PC-3 (cell line): ENCODE measurements at places on chromosomes 16 and 17. TPM values are rescaled to one million over a fixed set of nuclear protein-coding genes. Genes with fewer than 3 reads are reported as not detected.
A peak's percentile ranks its signal among the peaks of the same experiment; 100 is the strongest.

TSPOAP1 gene
- total RNA-seq = 4.3 and 8.3 TPM in 2 replicates

TP53TG3E gene
- not detected in 2 replicates for total RNA-seq

NEUROD2 gene
- not detected in 2 replicates for total RNA-seq

GLYR1 gene
- total RNA-seq = 30.6 and 41.2 TPM in 2 replicates

RRAD gene
- 1.2 and 2.8 TPM in 2 replicates for total RNA-seq

CCL4 gene
- total RNA-seq = not detected in 2 replicates

EVI2B gene
- total RNA-seq = 0.11 TPM in 1 of 2 replicates, not detected in the other

TPSAB1 gene
- total RNA-seq = not detected in 2 replicates

LGALS9B gene
- not detected in 2 replicates for total RNA-seq

ZNF200 gene
- total RNA-seq = 4.7 and 5.0 TPM in 2 replicates

HEXD gene
- total RNA-seq = 12.7 and 18.3 TPM in 2 replicates

CMIP gene
- 25.7 and 43.7 TPM in 2 replicates for total RNA-seq

LITAFD gene
- total RNA-seq = not detected in 2 replicates

RAB11FIP3 gene
- 12.7 and 17.9 TPM in 2 replicates for total RNA-seq

MYO15A gene
- 0.26 TPM in 1 of 2 replicates, not detected in the other for total RNA-seq

DNA sequence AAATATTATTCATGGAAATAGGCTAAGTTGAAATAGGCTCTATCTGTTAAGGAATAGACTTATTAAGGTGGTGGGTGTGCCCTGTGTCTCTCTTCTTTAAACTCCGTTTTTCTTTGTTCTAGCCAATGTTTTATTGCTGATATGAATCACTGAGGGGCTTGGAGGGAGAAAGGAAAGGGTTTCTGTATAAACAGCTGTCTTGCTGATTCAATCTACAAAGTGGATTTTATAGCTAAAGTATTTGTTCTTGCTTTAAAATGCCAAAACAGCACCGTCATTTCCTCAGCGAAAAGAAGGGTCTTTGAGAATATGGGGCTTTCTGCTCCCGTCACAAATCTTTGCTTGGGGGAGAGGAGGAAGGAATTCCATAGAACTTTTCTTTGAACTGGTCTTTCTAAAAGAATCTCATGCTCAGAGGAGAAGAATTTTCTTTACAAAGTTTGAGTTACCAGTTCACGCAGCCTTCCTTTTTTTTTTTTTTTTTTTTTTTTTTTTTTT lies 39.3 kb downstream of the MSI2 start:
- peak; percentile 82 for DNase-seq
- peaks cover 24% of the 10 kb centered on the region for H3K36me3 ChIP-seq
- H3K27me3 ChIP-seq = no peaks in the 10 kb centered on the region

DNA sequence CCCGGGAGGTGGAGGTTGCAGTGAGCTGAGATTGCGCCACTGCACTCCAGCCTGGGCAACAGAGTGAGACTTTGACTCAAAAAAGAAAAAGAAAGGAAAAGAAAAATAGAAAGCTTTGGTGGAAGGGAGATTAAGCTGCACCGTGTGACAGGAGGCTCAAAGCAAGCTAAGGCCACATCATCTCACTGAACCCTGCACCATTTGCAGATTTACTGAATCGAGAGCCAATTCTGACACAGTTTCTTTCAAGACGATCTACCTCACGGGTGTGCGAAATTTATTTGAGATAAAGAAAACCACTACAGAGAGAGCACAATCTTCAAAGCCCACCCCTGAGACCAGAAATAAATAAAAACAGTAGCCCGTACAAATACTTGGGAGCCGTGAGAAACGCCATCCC lies 49.6 kb downstream of the RTN4RL1 start:
- H3K27ac ChIP-seq = no peak overlapping the region
- H3K36me3 ChIP-seq = no peaks in the 10 kb centered on the region
- no peak for DNase-seq
- no peaks in the 10 kb centered on the region for H3K4me1 ChIP-seq
- H3K27me3 ChIP-seq = no peaks in the 10 kb centered on the region
- H3K4me3 ChIP-seq = no peak overlapping the region

DNA sequence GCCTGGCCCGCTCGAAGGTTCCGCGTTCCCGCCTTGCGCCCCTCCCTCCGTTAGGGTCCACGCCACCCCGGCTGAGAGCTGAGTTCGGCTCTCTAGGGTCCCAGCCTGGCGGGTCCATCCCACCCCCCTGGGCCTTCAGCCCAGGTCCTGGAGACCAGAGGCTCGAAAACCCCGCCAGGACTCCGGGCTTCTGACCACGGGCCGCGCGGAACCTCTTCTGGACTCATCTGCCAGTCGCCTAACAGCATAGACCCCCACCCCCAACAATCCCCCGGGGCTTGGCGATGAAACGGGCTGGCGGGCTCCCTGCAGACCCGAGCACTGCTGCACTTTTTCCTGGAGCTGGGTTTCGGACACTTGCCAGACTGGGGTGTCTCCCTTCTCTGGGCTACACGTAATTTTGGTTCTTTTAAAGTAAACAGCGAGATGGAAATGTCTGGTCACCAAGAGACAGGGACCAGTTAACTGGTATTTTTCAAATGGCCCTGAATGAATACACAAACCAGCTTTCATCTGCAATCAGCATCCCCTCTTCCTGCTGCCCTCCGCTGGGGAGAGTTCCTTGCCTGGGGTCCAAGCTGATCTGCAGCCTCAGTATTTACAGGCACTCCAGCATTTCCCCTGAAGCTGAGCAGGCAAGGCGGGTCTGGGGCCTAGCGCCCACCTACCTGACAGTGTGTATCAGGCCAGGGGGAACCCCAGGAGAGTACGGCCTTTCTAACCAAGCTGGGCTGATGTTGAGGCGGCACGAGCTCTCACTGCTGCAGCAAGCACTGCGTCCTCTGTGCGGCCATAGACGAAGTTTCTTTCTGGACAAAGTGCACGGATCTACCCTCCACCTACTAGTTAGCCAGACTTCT lies 639 bp upstream of the TRIM65 start:
- H3K27ac ChIP-seq = no peak overlapping the region
- H3K4me1 ChIP-seq = peaks cover 14% of the 10 kb centered on the region
- peak overlapping the region; percentile 83 for H3K4me3 ChIP-seq
- H3K36me3 ChIP-seq = peaks cover 30% of the 10 kb centered on the region
- DNase-seq = no peak

DNA sequence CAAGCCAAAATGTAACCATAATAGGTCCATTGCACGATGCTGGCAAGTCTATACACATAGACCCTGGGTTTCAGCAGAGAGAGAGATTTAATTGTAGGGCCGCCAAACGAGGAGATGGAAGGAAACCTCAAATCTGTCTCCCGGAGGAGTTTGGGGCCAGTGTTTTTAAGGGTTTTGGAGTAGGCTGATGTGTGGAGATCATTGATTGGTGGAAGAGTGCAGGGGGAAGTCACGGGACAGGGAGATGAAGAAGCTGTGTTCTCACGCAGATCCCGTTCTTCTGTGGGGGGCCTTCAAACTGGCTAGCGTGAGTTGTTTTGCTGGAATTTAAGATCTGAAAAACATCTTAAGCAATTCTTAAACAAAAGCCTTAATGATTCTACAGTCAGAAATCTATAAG lies 84.8 kb downstream of the KATNIP start:
- H3K36me3 ChIP-seq = no peaks in the 10 kb centered on the region; the same call in 1 of the 2 replicates
- no peak overlapping the region for H3K27ac ChIP-seq
- H3K4me3 ChIP-seq = no peak overlapping the region
- no peak for DNase-seq
- no peaks in the 10 kb centered on the region for H3K27me3 ChIP-seq

DNA sequence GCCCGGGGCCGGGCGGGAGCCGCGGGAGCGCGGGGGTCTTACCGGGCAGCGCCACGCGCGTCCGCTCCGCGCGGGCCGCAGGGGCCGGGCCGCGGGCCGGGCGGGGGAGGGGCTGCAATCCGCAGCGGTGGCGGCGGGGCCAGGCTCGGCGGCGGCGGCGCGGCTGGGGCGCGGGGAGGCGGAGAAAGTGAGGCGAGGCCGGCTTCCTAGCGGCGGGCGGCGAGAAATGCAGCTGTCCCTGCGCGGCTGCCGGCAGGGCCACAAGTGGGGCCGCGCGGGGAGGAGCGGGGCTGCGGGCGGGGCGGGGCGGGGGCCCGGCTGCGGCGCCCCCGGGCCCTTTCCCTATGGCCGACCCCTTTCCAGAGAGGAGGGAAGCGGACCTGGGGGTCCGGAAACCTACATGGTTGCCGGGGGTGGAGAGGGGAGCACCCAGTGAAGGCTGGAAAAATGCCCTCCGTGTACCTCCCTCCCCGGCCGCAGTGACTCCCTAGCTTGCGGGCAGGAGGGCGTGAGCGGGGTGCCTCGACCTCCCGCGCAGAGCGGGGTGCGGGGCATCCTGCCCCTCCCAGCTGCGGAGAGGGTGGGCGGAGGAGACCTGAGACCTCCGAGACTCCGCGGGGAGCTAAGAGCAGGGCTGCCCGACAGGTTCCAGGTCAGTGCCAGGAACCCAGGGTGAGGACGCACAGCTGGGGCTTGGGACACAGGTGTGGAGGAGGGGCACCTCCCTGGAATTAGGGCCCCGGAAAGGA lies at the start of gene CUEDC1:
CUEDC1 (minus strand) TSS at position 230 of the 749 bp plus-strand sequence. CDS start 69,848 bp downstream, outside the sequence.
- peak within 1 kb of the TSS; percentile 86 for H3K4me3 ChIP-seq
- peak within 1 kb of the TSS; percentile 73 for H3K27ac ChIP-seq

GRCh38 chr16:31213877-31214707 lies at the start of gene TRIM72:
TRIM72 (plus strand) TSS chr16:31214119; CDS start chr16:31214739, 620 bp downstream.
- no peak within 1 kb of the TSS for H3K4me3 ChIP-seq
- peaks cover 10% of the 10 kb centered on the region for H3K27me3 ChIP-seq
- no peaks in the 10 kb centered on the region for H3K36me3 ChIP-seq
- no peak for DNase-seq

DNA sequence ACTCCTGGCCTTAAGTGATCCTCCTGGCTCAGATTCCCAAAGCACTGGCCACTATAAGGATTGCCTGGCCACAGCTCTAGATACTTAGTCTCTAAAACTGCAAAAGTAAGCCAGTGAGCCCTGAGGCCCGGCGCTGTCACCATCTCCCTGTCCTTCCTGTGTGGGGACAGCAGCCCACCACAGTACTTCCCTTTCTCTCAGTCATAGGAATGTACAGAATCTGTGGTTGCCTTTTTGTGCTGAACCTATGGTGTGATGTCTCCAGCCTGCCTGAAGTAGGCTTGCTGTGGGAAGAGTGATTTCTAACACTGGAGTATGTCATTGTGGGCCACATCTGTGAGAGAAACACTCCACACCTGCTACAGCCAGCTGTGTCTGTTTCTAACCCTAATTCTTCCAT lies 24.7 kb downstream of the NTAN1 start:
- H3K27ac ChIP-seq = no peak overlapping the region
- H3K4me1 ChIP-seq = no peaks in the 10 kb centered on the region
- DNase-seq = no peak
- H3K36me3 ChIP-seq = peaks cover 20% of the 10 kb centered on the region

DNA sequence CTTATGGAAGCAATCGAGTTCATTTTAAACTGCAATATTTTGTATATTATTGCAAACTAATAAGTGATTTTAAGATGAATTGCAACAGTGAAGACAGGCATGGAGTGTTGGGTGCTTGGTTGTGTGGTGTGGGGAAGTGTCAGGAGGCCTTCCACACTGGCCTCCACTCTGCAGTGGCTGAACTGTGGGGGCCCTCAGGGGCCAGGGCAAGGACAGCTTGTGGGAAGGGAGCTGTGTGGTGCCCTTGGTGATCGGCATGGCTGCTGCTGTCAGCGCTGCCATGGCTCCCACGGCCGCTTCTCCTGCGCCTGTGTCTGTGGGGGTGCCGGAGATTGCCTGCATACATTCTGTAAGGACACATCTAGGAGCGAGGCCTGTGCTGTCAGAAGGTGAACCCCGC lies 19.2 kb downstream of the TCF25 start:
- H3K4me3 ChIP-seq = no peak overlapping the region
- no peak for DNase-seq
- no peaks in the 10 kb centered on the region for H3K4me1 ChIP-seq
- no peaks in the 10 kb centered on the region for H3K27me3 ChIP-seq

DNA sequence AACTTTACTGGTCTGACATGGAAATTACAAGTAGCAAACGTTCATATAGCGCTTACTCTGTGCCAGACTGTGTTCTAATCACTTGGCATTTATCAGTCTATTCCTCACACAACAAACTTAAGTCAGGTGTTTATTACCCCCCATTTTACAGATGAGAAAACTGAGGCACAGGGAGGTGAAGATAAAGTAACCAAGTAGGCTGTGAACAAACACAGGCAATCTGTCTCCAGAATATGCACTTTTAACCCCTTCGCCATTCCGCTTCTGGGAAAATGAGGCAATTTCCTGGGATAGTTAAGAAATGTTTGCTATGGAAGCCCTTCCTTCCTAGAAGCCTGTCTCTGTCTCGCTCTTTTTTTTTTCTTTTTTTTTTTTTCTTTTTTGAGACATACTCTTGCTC lies 12.2 kb upstream of the CXCL16 start:
- H3K36me3 ChIP-seq = no peaks in the 10 kb centered on the region
- no peak overlapping the region for H3K27ac ChIP-seq
- H3K27me3 ChIP-seq = no peaks in the 10 kb centered on the region
- no peak overlapping the region for H3K4me3 ChIP-seq

GRCh38 chr16:68866933-68867332 lies 23.6 kb downstream of the TANGO6 start:
- H3K4me3 ChIP-seq = no peak overlapping the region
- H3K4me1 ChIP-seq = no peaks in the 10 kb centered on the region
- no peak overlapping the region for H3K27ac ChIP-seq

DNA sequence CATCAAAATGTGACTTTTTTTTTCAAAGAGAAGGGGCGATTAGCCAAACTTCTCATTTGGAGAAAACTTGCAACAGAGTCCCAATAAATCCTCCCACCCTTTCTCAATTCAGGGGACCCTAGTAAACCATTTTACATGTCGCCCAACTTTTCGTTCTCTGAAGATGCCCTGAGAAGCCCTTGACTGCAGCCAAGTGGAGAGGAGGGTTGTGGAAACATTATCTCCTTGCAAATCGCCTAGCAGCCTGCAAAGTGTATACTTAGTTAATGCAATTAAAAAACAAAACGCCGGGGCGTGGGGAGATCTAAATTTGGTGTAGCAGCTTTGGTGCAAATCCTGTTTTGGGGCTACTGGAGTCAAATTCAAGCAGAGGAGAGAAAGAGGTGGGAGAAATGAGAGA lies 1.2 kb upstream of the SHISA9 start:
- H3K4me3 ChIP-seq = no peak overlapping the region
- H3K27me3 ChIP-seq = peaks cover 35% of the 10 kb centered on the region
- H3K36me3 ChIP-seq = no peaks in the 10 kb centered on the region
- no peak overlapping the region for H3K27ac ChIP-seq

DNA sequence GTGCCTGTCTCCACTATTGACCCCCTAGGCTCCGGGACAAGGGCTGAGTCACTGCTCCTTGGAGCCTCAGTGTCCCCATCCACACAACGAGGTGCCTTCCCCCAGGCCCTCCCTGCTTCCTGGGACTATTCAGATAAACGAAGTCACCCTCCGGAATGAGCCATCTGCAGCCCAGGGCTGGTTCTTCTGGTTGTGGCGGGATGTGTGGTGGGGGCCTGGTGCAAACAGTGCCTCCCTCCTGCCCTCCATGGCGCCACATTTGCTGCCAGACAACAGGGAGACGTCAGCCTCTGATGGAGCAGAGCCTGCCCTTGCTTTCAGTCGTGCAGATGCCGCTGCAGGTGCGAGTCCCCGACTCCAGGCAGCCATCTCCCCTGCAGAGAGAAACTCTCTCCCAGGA lies 5.1 kb upstream of the KRT16 start:
- no peak overlapping the region for H3K4me3 ChIP-seq
- H3K4me1 ChIP-seq = peaks cover 5% of the 10 kb centered on the region; the same call in 1 of the 2 replicates
- no peak for DNase-seq
- no peaks in the 10 kb centered on the region for H3K36me3 ChIP-seq
- H3K27ac ChIP-seq = no peak overlapping the region

- H3K27ac ChIP-seq = no peak overlapping the region
- no peaks in the 10 kb centered on the region for H3K4me1 ChIP-seq
- no peaks in the 10 kb centered on the region for H3K36me3 ChIP-seq
- DNase-seq = peak; percentile 14
- H3K4me3 ChIP-seq = no peak overlapping the region
Observed at GRCh38 chr17:72191921-72192799, 71.3 kb downstream of the SOX9 start.

- no peaks in the 10 kb centered on the region for H3K36me3 ChIP-seq
- H3K27ac ChIP-seq = peak overlapping the region; percentile 7; the same call in 1 of the 2 replicates
- DNase-seq = peak; percentile 78
- peaks cover 19% of the 10 kb centered on the region for H3K4me1 ChIP-seq
Observed at GRCh38 chr16:80599466-80599865, 58.7 kb downstream of the DYNLRB2 start.
